ENCODE measurements at places on chromosomes 4 and X.

- no peak for DNase-seq
Observed at GRCh38 chr4:53599632-53600031, 8.3 kb upstream of the LNX1 start.

GRCh38 chrX:16999275-16999674, 52.8 kb downstream of the REPS2 start:
- no peak for DNase-seq

DNA sequence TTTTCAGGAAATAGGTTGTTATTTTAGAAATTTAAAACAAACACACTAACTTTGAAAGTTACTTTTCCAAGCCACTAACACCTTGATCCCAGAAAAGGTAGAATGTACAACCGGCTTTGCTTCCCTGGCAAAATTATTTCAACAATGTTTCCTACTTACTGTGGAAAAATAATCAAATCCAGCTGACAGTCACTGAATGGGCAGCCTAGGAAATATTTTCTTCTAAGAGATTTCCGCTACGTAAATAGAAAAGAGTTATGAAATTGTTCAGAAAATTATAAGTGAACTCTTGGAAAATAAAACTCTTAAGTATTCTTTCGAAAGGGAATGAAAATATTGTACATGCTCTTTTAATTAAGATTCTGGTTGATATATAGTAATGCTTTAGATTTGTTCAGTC, 195.7 kb downstream of the GASK1B start:
- DNase-seq: no peak

DNA sequence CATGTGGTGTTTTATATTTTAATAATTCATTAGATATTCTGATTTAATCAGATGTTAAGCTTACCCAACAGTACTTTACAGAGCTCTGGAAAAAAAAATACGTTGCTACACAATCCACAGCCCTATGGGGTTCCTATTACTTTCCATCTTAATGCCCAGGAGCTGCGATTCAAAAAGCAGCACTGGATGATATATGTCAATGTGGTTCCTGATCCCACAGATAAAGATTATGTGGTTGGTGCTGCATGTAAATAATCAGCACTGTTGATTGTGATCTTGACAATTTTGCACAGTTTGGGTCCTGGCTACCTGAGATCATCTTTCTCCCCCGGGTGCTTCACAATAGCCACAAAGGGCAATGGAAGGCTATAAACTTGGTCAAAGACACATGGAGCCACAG, 72.7 kb upstream of the DCLK2 start:
- DNase-seq: no peak

GRCh38 chr4:138114434-138114833, 127.7 kb downstream of the SLC7A11 start:
- DNase-seq: no peak
